ENCODE measurements at places on chromosomes 12 and 14.

DNA sequence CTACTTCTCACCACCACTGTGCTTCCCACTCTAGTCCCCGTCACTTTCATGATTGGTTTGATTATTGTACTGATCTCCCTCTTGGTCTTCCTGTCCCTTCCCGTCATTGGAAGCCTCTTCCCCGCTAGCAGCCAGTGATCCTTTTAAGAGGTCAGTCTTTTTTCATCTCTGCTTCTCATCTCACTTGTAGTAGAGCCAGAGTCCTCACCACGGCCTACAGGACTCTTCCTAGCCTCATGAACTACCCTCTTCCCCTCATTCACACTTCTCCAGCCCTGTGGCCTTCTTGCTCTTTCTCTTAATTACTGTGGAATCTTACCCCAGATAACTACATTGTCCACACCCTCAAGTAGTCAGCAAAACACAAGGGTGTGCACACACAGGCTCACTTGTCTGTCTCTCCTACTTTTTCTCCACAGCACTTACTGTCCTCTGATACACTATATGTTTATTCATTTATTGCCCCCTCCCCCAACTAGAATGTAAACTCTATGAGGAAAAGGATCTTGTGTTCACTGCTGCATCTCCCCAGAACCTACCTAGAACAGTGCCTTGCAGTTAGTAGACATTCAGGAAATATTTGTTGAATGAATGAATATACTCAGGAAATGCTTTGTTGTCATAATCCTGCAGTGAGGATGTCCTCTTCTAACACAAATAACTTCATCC, 66.3 kb downstream of the CKB start:
- DNase-seq: no peak

GRCh38 chr12:23083267-23083666, 458.3 kb downstream of the ETNK1 start:
- no peak for DNase-seq

GRCh38 chr14:86217523-86217922, 687.6 kb downstream of the FLRT2 start:
- DNase-seq: no peak

DNA sequence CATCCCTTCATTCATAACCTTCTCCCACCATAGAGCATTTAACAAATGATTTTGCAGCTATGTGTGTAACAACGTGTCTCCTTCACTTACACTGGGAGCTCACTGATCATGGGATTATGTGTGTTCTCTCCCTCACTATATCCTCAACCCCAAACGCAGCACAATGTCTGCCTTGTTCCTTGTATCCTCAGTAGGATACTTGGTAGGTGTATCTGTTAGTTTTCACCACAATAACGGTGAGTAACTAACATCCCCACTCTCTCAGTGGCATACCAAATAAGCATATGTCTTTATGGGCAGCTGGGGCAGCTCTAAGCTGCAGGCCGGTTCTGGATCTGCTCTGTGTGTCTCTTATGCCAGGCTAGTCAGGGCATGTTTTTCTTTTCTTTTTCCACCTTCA, 166.7 kb upstream of the PWP1 start:
- no peak for DNase-seq

- no peak for DNase-seq
Measured at GRCh38 chr14:31164115-31164514, 43.5 kb downstream of the HECTD1 start.

- DNase-seq: no peak
Measured at GRCh38 chr14:106874350-106874749, 1348.0 kb downstream of the TMEM121 start.

GRCh38 chr14:90578283-90578985, 181.6 kb downstream of the CALM1 start:
- DNase-seq: no peak

- no peak for DNase-seq
Measured at GRCh38 chr12:97336900-97337751, 125.5 kb upstream of the RMST start.

- DNase-seq: no peak
Measured at GRCh38 chr12:15701206-15701605, 88.0 kb downstream of the EPS8 start.

DNA sequence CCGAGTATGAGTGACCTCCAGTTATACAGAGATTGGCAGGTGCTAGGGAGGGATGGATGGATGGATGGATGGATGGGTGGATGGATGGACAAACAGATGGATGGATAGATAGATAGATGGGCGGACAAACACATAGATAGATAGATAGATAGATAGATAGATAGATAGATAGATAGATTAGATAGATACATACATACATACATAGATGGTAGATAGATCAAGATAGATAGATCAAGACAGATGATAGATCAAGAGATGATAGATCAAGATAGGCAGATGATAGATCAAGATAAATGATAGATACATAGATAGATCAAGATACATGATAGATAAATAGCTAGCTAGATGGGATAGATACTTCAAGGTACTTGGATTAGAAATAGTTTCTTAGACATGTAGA, 18.6 kb upstream of the RFLNA start:
- no peak for DNase-seq

GRCh38 chr12:90399357-90399756, 555.6 kb downstream of the CCER1 start:
- DNase-seq: no peak

GRCh38 chr14:75335571-75335970, 56.9 kb downstream of the FOS start:
- DNase-seq: no peak

DNA sequence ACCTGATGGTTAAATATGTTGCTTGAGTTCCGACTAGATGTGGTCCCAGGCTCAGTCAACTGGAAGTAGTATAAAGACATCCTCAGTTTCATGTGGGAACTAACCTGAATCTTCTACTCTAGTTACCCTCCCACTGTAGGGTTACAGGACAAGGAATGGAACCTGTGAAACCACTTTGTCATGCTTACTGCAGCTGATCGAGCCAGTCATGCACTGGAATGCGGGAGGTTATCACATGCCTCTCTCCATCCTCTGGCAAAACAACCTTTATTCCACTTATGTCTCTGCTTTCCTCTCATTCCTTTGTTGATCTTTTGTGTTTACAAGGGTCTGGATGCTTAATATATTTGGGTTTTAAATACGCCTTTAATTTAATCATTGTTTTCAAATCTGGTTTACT, 111.9 kb upstream of the DDHD1 start:
- no peak for DNase-seq

GRCh38 chr12:80936642-80937390, 918 bp downstream of the LIN7A start:
- no peak for DNase-seq

DNA sequence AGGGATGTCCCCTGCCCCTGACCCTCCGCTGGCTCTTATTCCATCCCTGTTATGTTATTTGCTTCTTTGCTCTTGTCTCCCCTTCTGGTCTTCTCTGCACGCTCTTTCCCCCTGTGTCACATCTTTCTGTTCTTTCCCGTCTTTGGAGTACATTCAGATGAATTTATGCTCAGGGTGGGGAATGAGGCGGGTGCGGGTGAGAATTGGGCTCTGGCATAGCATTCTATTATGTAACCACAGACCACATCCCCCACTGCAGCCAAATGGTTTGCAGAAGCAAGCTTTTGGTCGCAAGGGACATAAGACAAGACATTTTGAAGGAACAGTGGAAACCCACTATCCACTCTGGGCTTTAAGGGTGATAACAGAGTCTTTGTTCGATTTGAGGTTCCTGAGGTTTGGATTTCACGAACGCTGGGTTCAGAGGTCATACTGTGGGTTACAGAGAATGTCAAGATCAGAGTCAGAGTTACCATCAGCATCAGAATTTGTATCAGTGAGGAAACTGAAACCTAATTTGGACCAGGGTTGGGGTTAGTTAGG, 3.8 kb downstream of the ENDOU start:
- no peak for DNase-seq

DNA sequence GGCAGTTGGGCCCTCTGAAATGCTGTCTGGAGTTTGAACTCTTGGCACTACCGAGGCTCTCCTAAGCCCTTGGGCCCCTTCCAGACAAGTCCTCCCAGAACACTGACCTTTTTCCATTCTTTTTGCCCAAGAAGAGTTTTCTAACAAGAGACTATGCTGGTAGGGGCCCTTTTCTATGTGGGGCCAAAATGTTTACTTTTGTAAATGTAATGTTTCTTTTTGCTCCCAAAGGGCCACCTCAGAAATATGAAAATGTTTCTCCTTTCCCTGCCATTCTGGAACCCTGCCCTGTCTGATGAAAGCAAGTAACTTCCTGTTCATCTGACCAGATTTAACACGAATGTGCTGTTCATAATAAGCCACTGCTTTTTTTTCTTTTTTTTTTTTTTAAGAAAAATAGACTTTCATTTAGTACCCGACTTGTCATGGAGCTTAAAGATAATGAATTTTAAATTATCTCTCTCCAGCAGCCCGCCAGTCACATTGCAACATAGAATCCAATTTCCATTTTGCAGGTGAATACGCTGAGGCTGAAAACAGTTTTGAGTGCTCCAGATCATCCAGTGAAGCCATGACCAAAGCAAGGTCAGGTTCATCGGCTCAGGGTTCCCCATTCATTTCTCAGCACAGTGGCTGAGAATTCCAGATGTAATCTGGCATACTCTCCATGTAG, 169.9 kb downstream of the DPF3 start:
- DNase-seq: no peak

DNA sequence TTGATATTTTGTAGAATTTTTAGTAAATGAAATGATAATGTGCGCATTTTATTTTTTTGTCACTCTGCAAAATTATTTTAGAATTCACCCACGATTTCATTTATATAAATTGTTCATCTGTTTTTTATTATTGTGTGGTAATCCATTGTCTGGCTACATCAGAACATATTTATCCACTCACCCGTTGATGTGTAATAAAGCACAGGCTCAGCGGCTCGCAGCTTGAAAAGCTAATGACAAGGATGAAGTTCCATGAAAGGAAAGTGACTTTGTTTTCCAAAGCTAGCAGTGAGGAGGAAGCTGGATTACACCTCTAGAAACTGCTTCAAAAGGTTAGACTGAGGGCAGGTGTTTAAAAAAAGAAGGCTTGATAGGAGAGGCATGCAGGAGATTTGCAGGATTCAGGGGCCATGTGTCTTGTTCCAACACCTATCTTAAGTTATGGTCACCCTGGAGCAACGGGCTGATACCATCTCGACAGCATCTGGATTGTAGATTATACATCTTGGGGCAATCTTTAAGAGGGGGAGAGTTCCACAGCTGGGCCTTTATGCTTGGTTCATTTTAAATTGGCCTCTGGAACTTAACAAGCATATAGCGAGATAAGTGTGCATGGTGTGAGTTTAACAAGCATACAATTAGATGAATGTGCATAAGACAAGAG, 194.1 kb downstream of the TMTC3 start:
- no peak for DNase-seq

- DNase-seq: no peak
Measured at GRCh38 chr14:68268197-68268596, 448.6 kb downstream of the RAD51B start.

DNA sequence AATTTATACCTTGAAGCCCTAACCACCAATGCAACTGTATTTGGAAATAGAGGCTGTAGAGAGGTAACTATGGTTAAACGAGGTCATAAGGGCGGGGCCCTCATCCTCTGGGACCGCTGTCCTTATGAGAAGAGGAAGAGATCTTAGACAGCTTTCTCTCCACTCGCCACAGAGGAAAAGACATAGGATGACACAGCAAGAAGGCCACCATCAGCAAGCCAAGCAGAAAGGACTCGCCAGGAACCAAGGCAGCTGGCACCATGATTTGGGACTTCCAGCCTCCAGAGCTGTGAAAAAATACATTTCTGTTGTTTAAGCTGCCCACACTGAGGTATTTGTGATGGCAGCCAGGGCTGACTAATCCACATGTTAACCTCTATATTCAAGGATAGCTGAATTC, 30.4 kb upstream of the BCAT1 start:
- DNase-seq: no peak

Data from BJ (cell line).